ENCODE measurements at places on chromosomes 12 and 14. TPM values are rescaled to one million over a fixed set of nuclear protein-coding genes. Genes with fewer than 3 reads are reported as not detected.

CMA1 gene
- not detected for total RNA-seq

TEX52 gene
- total RNA-seq: not detected

KCNH5 gene
- total RNA-seq: not detected

IRAK3 gene
- total RNA-seq: 14.2 TPM

AMDHD1 gene
- under 0.01 TPM for total RNA-seq

GPR65 gene
- 1.5 TPM for total RNA-seq

PPFIA2 gene
- total RNA-seq: 2.7 TPM

CD69 gene
- not detected for total RNA-seq

EXOC3L4 gene
- total RNA-seq: not detected

DHH gene
- not detected for total RNA-seq

KRT82 gene
- total RNA-seq: not detected

CIROP gene
- total RNA-seq: not detected

SCNN1A gene
- 0.85 TPM for total RNA-seq

LRRIQ1 gene
- 1.1 TPM for total RNA-seq

SLC10A1 gene
- not detected for total RNA-seq

MYF5 gene
- total RNA-seq: not detected

SELPLG gene
- total RNA-seq: 4.2 TPM

C14orf132 gene
- total RNA-seq: 28.4 TPM

CAMKK2 gene
- total RNA-seq: 25.1 TPM

ADIPOR2 gene
- 34.7 TPM for total RNA-seq

ETFRF1 gene
- total RNA-seq: 12.0 TPM

CCDC175 gene
- total RNA-seq: not detected
